Kidney capillary endothelial cell (primary cell): ENCODE measurements at places on chromosomes 6 and 20.

DNA sequence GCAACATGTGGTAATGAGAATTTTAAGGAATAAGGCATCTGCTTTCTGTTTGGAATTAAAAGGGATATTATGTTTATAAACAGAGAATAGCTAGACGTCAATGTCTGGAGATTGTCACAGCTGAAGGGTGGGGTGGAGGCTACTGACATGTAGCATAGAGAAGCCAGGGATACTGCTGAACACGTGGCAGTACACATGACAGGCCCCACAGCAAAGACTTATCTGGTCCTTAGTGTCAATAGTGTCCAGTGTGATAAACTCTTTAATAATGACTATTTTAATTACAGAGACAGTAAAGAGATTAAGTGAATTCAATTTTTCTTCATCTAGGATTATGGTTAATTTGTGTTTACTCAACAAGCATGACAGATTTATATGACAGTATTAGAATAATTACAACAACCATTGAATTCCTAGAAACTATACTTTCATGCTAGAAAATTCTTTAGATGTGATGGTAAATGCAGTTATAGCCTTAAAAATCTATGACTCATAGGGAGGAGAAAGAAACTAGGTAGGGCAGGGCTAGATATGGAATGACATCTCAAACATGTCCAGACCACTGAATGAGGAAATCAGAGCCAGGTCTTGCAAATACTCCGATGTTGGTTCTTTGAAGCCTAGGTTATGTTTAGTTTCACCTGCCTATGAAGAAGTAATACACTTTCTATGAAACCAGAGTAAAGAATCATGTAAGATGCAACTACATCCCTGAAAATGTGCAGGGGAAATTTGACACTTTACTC lies 399.5 kb downstream of the PHF3 start:
- no peak for DNase-seq

DNA sequence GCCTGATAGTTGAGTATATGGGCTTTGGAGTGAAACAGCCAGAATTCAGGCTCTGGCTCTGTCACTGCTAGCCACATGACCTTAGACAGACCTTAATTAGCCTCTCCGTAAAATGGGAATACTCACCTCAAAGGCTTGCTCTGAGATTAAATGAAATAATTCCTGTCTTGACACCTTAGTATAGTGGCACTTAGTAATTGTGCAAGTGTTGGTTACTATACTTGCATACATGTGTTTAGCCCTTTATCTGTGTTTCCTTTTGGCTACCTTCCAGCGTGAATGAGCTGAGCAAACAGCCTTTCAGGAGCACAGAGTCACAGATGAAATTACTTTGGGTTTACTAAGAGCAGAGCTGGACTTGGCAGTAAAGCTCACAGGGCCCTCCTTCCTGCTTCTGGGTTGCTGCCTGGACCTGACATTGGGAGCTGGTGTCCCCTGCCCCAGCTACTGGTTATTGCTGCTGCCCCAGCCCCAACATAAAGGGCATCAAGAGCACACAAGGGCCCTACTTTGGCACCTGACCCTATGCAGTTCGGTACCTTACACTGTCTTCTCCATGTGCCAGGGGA lies 32.8 kb downstream of the CD164 start:
- DNase-seq, result peak; percentile 13

DNA sequence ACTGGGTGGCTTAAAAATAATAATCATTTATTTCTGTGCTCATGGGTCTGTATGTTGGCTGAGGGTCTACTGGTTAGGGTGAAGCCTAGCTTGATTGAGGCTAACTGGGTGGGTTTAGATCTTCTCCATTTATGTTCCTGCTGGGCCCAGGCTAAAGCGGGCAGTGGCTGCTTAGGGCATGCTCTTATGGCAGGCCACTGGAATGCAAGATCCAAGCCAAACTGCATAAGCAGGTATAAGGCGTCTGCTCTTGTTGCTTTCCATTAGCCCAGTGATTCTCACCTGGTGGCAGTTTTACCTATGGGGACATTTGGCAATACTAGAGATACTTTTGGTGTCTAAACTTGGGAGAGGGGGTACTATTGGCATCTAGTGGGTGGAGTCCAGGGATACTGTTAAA lies 44.5 kb downstream of the QKI start:
- DNase-seq, result no peak

GRCh38 chr6:28711788-28712341 lies 186.2 kb downstream of the GPX5 start:
- DNase-seq, result no peak

GRCh38 chr6:337805-338368 lies 45.6 kb downstream of the DUSP22 start:
- no peak for DNase-seq

DNA sequence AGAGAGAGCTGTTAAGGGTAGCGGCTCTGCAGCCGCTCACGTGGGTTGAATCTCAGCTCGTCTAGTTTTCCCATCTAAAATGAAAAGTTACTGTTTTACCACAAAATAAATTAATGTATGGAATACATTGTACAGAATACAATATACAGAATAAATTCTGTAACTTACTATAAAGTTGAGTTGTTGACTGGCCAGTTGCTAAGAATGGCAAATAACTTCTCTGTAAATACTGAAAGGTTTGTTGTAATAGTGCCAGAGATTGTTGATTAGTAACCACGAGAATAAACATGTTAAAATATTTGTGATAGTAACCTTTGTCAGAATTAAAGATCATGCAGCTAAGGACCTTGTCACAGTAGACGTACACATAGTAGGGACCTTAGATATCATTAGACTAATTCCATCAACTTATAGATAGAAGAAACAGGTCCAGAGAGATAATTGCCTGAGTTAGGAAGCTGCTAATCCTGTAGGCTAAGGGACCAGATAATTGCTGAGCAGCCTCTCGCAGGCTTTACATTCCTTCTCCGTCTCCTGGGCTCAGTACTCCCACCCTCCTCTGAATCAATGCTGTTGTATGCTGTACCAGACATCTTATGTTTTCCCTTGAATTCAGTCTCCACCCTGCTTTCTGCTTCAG lies 544 bp upstream of the NRM start:
- DNase-seq, result no peak

- DNase-seq, result peak; percentile 94
Measured at GRCh38 chr6:15608396-15608795, 54.4 kb downstream of the DTNBP1 start.
